ENCODE measurements at places on chromosomes 3 and 15. TPM values are rescaled to one million over a fixed set of nuclear protein-coding genes. Genes with fewer than 3 reads are reported as not detected.
A peak's percentile ranks its signal among the peaks of the same experiment; 100 is the strongest.

Gene SIDT1
- total RNA-seq, result 2.4 TPM

Gene ISL2
- not detected for total RNA-seq

Gene GOLIM4
- total RNA-seq, result 5.6 TPM

Gene NANOGP8
- total RNA-seq, result not detected

Gene MST1R
- total RNA-seq, result 6.5 TPM

Gene SECISBP2L
- 28.4 TPM for total RNA-seq

DNA sequence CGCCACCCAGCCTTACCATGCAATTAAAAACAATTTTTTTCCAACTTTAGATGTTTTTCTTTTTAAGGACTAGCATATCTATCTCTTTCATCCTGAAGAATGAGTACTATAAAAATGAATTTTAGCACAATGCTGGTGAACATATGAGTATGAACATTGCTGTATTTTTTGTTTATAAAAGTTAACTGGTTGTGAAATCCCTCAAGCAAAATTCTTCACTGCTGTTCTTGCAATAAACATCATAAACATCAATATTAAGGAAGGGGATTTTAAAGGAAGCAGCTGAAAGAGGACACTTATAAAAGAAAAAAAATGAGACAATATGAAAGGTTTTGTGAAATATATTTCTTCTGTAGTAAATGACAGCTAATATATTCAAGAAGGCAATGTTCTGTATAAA is 3.0 kb downstream of the PLSCR4 start:
- no peak for DNase-seq

GRCh38 chr3:152283492-152284381 is 15.0 kb downstream of the MBNL1 start:
- DNase-seq, result no peak

DNA sequence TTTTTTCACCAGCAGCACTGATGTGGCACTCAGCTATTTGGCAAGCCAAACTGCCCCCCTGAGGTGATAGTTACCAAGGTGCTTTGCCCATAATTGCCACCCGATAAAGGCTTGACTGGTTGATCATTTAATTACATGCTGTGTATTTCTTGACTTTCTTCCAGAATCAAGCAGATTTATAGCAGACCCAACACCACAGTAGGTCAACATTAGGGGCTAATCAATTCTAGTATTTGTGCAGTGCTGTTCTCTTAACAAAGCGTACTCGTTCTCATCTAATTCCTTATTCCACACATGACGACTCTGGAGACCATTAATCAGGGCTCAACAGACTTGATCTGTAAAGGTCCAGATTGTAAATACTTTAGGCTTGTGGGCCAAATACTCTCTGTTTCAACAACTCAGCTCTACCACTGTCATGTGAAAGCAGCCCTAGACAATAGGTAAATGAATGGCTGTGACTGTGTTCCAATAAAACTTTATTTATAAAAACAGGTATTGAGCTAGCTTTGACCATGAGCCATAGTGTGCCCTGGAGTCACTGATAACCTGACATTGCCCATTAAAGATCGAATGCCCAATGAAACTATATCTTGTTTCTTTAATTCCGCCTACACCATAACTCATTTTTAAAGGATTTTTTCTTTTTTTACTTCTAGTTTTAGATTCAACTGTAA is 119.1 kb upstream of the TMC3 start:
- no peak for DNase-seq

DNA sequence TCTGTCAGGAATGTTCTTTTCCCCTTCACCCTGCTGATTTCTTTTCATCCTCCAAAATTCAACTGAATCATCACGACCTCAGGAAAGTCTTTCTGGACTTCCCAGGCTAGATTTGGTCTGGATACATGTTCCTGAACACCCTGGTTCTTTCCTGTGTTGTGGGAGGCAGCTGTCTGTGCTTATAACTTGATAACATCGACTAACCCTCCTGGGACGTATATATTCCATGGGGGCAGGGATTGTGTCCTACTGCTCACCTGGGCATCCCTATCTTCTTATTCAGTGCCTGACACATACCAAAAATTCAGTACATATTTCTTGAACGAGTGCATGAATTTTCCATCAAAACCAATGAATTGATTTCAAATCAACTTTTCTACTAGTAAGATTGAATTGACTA is 47.6 kb upstream of the MEF2A start:
- no peak for DNase-seq

- DNase-seq, result no peak
These were observed 19.2 kb upstream of the UBE2Q2 start for GRCh38 chr15:75823860-75824613.

DNA sequence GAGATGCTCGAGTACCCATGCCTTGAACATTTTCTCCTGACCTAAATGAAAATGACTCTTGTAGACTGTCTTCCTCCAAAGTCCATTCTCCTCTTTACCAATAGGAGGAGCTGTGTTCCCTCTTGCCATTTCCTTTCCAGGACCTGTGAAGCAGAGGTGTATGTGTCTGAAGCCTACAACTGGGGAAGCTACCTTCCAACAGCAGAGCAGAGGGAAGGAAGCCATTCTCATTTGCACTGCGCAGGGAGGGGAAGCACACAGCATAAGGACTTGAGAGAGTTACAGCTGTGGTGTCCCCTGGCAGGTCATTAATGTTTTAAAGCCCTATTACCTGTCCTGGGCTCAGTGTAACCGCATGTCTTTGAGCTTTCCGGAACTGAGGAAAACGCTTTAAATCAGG is 38.7 kb downstream of the HSPBAP1 start:
- DNase-seq, result no peak

GRCh38 chr3:157136647-157137387 is 23.1 kb downstream of the CCNL1 start:
- peak; percentile 79 for DNase-seq

- DNase-seq, result no peak
These were observed 62.8 kb upstream of the HERC1 start for GRCh38 chr15:63896336-63897115.

GRCh38 chr3:188152660-188153436 is 1.1 kb upstream of the LPP start:
- peak; percentile 44 for DNase-seq

GRCh38 chr3:54776601-54777000 is 151.3 kb downstream of the LRTM1 start:
- no peak for DNase-seq

- DNase-seq, result no peak
These were observed 32.6 kb downstream of the BLM start for GRCh38 chr15:90749754-90750153.

DNA sequence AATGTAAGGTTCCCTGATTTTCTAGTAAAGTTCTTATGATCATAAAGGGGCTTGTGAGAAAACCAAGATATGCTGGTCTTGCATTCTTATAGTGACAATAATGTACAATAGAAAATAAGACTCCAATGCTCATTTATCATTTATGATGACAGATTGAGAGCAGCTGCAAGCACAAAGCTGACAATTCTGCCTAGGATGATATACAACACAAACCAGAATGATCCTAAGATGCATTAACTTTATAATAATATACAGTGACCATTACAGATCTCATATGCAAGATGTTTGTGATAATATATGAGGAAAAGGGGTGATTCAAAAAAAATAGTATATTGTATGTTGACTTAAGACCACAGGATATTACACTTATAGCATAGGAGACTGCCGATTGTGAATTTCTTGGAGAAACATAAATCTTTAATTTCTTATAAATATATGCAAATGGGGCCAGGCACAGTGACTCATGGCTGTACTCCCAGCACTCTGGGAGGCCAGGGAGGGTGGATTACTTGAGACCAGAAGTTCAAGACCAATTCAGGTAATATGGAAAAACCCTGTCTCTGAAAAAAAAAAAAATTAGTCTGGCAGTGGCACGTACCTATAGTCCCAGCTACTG is 387.0 kb downstream of the ZBBX start:
- no peak for DNase-seq

DNA sequence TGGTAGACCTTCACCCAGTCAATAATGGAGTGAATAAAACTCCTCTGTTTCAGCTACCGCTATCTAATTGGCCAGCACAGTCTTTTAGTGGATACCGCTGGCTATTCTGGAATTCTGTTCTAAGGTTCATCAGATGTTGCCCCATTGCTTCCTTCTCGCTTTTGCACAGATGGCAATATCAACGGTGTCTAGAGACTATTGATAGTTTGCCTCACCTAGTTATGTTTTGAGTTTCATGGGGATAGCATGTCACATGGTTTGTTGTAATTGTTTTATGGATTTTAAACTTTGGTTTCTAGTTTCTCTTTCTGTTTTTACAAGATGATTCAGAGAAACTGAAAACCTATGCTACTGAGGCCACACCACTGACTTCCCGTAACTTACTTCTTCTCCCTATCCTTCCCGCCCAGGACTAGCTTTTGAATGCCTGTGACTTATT is 2.0 kb downstream of the XRN1 start:
- DNase-seq, result no peak

GRCh38 chr15:39597336-39597735 is 16.5 kb downstream of the THBS1 start:
- no peak for DNase-seq

DNA sequence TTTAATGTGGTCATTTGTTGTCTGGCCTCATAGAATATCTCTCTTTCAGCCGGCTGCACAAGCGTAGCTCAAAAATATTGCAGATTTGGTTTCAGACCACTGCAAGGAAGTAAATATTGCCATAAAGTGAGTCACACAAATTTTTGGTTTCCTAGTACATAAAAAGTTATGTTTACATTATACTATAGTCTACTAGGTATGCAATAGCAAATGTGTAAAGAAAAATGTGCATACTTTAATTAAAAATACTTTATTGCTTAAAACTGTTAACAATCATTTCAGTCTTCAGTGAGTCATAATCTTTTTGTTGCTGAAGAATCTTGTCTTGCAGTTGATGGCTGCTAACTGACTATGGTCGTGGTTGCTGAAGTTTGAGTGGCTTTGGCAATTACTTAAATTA is 425.1 kb upstream of the ROBO1 start:
- DNase-seq, result no peak

GRCh38 chr15:77094397-77095030 is 23.6 kb upstream of the TSPAN3 start:
- DNase-seq, result no peak

- DNase-seq, result peak; percentile 29
These were observed 35.7 kb upstream of the IGF1R start for GRCh38 chr15:98612490-98613110.

DNA sequence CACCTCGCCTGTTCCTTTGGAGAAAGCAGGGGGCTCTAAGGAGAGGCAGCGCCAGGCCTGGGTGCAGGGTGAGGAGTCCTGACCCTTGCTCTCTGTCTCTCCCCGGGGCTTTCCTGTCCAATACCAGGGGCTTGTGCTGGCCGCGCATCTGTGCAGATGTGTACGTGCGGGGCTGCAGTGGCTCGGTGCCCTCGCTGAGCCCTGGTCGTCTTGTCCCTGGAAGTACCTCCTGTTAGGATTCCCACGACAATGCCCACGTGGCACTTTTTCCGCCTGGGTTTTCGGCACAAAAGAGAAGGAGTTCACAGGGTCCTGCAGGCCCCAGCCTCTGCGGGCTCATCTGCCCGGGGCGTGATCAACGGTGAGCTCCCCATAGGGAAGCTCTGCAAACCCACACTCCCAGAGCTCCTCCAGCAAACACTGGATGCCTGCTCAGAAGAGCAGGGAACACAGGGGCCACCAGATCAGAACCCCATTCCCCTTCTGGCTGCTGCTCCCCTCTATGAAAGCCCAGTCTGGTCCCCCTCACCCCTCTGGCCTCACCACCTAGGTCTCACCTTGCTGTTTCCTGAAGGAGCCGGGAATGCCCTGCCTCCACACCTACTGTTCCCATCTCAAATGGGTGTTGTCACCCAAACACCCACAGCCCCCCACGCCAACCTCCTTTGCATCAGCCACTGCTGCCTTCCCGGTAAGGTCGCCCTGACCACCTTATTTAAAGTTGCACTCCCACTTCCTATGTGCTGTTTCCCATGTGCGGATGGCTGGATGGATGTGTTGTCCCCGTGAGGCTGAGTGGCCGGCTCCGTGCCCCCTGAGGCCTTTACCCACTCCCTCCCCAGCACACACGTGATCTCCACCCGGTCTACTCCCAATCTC is 62.6 kb upstream of the PRR20G start:
- no peak for DNase-seq

DNA sequence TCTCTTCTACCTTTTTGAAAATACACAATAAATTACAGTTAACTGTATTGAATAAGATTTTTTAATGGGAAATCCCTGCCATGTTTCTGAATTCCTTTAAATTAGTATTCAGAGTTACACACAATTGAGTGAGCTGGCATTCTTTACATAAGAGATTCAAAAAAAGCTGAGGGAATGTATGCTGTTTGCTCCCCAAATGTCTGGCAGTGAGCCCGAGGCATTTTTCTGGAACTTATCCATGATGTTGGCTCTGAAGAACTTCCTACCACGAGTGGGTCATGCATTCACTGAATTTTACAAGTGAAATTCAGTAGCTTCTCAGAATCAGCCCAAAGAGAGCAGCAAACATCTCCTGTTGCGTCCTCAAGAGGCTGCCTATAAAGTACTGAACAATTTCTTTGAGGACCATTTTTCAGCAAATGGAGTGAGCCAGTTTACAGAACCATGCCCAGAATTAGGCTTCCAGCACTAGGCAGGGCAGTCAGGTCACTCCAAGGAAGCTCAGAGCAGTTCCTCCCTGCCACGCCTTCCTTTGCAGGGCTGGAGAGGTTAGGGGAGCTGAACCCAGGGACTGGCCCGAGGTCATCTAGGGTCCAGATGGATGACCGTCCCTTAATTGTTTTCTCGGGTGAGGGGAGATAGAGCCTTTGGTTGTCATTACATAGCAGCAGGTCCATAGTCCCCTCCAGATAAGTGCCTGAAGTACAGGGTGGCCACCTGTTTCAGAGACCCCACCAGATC is 21.2 kb downstream of the GABRA5 start:
- no peak for DNase-seq

DNA sequence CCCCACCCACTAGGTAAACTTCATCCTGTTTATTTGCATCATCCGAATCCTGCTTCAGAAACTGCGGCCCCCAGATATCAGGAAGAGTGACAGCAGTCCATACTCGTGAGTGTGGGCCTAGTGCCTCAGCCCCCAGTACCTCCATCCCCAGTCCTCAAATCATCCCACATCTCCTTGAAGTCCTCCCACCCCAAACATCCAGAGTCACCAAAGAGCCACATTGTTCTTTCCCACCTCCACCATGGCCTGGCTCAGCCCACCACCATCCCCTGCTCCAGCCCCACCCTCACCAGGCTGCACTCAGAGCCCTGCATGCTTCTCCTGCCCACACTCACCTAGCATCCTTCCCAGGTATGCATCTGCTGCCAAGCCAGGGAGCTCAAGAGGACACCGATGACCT is 29.8 kb downstream of the VIPR1 start:
- no peak for DNase-seq

DNA sequence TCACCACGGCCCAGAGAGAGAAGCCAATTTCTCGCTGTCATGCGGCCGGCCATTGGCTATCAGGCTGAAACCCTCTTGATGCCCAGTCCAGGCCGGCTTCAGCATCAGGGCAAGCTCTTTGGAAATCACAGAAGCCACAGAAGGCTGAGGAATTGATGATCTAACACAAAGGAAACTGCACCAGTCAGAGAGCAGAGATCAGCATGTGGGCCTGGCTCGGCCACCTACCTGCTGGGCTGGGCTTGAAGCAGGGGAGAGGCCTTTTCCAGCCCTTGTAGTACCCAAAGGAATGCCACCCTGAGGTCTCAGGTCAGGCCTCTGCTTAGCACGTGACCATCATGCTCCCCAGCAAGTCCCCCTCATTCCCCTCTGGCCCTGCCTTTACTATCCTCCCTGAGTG is 119.1 kb downstream of the TLE3 start:
- DNase-seq, result no peak

Data from pancreas (tissue), 10 donors.